ENCODE measurements at places on chromosomes 7 and 10.
A peak's percentile ranks its signal among the peaks of the same experiment; 100 is the strongest.

GRCh38 chr7:103914147-103914899, 75.1 kb downstream of the RELN start:
- DNase-seq, result no peak

GRCh38 chr7:157514306-157514705, 177.5 kb downstream of the DNAJB6 start:
- DNase-seq, result no peak

DNA sequence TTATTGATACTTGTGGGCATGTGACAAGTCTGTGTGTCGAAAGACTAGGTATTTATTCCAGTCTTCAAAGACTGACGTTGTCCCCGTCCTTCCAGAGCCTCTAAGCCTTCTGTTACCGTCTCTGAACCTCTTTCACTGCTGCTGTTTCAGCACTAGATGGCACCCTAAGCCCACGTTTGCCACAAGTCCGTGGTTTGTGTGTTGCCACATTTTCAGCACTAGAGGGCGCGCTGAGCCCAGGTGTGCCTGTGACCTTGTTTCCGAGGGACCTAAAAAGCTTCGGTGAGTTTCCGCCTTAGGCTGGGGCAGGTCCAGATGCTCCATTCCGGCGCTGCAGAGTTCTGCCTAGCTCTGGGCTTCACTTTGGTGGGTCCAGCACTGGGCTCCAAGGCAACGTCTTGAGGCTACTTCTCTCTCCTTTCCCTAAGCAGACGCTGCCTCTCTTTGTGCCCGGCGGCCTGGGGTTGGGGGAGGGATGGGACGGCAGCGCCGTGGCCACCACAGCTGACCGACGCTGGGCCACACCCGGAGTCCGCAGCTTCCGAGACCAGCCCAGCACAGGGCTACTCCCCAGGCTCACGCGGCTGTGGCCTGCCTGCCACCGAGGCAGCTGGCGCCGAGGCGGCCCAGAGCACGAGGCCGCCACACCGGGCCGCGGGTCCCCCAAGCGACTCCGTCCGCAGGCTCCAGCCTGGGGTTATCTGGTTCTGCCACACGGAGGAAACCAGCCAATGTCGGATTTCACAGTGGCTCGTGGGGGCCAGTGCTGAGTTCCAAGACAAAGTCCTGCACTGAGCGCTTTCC, 520.2 kb downstream of the REEP3 start:
- DNase-seq, result peak; percentile 19

GRCh38 chr10:12252882-12253546, 57.0 kb downstream of the CDC123 start:
- DNase-seq, result no peak

DNA sequence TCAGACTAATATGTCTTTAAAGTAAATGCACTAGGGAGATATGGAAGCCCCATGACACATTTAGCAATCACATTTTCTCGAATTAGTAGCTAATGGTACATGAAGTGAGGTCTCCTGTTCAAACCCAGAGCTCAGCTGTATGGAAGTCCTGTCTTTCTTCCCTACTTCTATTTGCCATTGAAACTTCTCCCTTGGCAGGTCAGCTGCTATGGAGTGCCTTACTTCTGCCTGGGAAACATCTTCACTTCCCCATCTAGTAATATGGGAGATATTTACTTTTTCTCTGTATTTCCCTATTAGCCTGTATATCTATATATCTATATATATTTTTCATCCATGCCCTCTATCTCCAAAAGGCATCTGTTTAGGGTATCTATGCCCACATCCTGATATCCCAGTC, 225.3 kb upstream of the INHBA start:
- DNase-seq, result no peak

- DNase-seq, result no peak
Measured at GRCh38 chr7:105838627-105839231, 37.7 kb downstream of the ATXN7L1 start.

DNA sequence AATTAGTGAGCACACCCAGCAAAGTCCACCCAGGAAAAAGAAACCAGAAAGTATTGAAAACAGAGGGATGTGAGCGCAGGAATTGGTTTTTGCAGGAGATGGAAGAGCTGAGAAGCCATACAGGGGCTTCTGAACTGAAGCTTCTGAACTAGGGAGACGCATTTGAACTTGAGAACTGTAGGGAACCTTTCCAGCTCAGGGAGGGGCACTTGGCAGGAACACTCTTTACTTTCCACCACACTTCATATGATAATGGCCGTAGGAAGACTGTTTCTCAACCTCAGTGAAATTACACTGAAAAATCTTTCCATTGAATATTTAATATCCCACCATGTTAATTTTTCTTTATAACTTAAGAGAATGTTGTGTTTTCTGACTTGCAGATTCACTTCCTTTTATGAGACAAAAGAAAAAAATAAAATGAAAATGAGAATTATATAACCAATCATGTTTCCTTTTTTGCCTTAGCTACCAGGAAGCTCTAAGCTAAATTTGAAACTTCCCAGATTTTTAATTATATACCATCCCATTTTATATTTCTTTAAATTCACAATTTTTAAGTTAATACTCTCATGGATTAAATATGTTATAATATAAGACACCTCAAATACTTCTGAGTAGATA, 98.3 kb upstream of the TCF7L2 start:
- no peak for DNase-seq

GRCh38 chr10:115957786-115958442, 315.1 kb downstream of the GFRA1 start:
- DNase-seq, result no peak

- DNase-seq, result no peak
Measured at GRCh38 chr7:127833641-127834040, 181.6 kb downstream of the SND1 start.

GRCh38 chr7:124688991-124689390, 76.6 kb downstream of the GPR37 start:
- no peak for DNase-seq

DNA sequence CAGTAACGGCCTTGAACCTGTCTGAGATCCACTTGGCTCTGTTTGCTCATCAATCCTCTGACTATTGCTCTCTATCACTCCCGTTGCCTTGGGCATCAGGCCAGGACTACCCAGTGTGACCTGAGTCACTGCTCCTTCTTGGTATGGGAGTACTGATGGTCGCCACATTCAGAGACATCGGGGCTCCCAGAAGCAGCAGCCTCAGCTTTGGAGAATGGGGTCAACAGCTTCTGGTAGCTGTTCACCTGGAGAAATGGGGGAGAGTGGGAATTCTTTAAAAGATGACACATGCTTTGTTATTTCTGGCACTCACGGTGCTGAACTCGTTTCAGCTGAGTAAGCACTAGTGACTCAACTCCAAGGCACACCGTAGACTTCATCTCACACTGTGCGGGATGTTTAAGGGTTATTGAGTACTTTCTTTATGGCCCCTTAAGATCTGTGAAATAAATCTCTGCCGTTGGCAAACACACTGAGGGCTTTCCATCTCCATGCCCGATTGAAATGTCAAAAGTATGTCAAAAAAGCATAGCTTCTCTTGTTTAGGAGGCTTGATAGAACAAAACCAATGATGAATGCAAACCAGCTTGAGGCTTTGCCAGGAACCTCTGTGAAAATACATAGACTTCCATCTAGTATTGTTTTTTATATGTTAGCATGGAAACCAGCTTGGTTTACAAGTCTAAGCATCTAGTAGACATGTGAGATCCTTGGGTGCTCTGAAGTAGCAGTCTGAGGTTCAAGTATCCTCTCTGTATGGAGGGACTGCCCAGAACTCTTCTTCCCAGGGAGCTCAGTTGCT, 333.1 kb downstream of the CXCL12 start:
- no peak for DNase-seq

DNA sequence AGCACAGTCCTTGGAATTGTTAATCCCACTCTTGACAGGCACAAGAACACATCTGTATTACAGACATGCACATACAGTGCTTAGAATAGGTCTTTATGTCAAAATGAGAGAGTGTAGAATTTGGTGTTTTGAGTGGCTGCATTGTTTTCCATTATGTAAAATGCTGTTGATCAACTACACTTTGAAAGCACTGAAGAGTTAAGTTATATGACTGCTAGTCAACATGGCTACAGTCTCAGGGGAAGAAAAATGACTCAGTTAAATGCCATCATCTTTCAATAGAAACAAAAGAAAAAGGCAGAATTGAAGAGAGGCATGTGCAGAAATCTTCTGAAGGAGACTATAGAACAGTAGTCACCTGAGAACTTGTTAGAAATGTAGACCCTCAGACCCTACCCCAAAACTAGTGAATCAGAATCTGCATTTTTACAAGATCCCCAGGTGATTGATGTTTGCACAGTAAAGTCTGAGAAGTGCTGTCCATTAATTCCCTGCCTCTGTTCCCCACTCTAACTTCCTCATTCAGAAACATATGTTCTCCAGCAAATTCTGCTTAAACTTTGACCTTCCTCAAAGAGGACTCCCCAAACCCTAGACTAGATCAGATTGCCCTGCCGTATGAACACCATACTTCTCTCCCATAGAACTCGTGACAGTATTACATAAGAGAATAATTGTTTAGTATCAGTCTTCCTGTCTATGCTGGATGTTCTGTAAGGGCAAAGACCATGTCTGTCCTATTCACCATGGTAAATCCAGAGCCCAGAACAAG, 16.0 kb downstream of the SND1 start:
- DNase-seq, result no peak

GRCh38 chr7:128407233-128407589, 2.6 kb downstream of the IMPDH1 start:
- DNase-seq, result no peak

GRCh38 chr10:51010977-51011376, 63.3 kb upstream of the PRKG1 start:
- no peak for DNase-seq

DNA sequence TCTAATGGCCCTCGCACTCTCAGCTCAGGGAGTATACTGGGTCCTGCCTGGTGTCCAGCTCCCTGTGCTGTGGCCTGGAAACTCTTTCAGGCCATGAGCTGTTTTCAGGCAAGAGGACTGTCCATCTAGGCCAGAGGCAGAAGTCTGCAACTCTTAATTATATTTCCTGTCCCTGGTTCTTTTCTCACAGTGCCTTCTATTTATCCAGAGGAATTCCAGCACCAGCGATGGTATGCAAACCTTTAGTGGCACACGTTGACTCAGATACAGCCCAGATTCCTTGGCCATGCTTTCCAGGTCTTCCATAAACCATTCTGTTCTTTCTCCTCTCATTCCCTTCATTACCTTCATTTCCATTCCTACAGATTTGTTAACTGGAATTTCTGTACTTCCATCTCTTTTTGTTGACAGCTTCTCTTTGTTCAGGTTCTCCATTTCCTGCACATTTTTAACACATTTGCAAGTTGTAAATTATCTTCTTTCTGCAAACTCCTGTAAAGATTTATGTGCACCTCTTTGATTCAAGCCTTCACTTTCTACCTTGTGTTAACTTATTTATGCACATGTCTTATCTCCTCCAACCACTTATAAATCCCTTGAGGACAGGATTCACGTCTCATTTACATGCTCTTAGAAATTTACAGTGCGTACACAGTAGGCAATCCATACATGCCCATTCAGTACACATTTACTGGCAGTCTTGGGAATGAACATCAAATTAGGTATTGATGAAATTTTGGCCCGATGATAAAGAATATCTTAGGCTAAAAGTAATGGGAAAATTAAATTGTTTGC, 172.1 kb downstream of the CELF2 start:
- DNase-seq, result no peak

DNA sequence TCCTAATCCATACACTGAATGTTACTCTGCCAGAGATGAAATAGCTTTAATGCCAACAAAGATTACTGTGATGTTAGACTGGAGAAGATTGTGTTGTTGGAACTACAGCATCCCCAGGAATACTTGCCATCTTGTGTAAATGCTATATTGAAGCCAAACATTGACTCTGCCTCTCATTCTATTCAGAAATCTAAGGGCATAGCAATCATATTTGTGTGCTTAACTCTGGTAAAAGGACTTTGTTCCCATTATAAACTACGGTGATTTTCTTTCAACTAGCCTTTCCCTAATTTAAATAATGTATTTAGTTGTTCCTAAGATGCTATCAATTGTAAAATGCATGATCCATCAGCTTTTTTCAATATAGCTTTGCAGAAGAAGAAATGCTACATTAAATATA, 498.4 kb upstream of the LRRN3 start:
- DNase-seq, result no peak

- no peak for DNase-seq
Measured at GRCh38 chr7:100676501-100677306, 3.2 kb downstream of the GNB2 start.

- DNase-seq, result no peak
Measured at GRCh38 chr7:38411404-38411803, 138.0 kb upstream of the TARP start.

- DNase-seq, result no peak
Measured at GRCh38 chr7:155807065-155807671, 5.1 kb downstream of the SHH start.

- no peak for DNase-seq
Measured at GRCh38 chr7:44956157-44956766, 22.6 kb downstream of the MYO1G start.

GRCh38 chr7:44712012-44712411, 36.6 kb upstream of the ZMIZ2 start:
- no peak for DNase-seq

DNA sequence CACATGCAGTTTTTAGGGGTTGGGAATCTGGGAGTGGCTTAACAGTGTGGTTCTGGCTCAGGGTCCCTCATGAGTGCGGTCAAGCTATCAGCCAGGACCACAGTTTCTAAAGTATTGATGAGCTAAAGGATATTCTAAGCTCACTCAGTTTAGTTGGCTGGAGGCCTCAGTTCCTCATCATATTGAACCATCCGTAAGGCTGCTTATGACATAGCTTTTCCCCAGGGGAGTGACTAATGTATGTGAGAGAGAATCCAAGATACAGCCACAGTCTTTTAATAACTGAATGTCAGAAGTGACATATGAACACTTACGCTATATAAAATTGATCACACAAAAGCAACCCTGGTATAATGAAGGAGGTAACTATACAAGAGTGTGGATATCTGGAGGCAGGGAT, 245.3 kb downstream of the POLR1F start:
- DNase-seq, result no peak

DNA sequence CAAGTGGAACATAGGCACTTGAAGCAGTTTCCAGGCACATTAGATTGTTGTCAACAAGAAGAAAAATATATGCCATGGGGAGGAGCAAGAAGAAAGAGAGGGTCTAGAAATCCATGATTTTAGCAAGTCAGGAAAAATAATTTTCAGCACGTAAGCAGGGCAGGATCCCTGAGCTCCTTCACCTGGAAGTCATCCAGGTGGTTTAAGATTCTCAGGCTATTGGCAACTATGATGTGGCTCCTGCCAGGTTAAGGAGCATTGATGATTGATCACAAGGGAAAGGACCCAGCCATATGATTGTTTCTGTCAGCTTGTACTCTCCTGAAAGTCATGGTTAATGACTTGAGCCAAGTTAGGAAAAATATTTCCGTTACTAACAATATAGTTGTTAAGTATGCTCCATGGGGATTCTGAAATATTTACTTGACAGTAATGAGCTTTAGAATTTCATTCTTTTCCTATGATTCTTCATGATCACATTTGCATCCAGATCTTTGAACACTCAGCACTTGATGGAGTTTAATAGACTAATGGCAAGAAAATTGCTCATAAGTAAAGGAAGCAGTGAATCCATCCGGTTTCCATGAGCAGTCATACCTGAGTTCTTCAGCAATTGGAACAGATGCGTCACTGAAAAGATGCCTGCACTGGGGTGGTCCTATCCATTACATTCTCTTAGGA, 209.1 kb downstream of the BICC1 start:
- DNase-seq, result no peak

Data from NCI-H2107 (cell line).